ENCODE measurements at places on chromosomes 2 and 18.

- DNase-seq = no peak
These were observed 256.5 kb upstream of the EPAS1 start for GRCh38 chr2:46040563-46041155.

DNA sequence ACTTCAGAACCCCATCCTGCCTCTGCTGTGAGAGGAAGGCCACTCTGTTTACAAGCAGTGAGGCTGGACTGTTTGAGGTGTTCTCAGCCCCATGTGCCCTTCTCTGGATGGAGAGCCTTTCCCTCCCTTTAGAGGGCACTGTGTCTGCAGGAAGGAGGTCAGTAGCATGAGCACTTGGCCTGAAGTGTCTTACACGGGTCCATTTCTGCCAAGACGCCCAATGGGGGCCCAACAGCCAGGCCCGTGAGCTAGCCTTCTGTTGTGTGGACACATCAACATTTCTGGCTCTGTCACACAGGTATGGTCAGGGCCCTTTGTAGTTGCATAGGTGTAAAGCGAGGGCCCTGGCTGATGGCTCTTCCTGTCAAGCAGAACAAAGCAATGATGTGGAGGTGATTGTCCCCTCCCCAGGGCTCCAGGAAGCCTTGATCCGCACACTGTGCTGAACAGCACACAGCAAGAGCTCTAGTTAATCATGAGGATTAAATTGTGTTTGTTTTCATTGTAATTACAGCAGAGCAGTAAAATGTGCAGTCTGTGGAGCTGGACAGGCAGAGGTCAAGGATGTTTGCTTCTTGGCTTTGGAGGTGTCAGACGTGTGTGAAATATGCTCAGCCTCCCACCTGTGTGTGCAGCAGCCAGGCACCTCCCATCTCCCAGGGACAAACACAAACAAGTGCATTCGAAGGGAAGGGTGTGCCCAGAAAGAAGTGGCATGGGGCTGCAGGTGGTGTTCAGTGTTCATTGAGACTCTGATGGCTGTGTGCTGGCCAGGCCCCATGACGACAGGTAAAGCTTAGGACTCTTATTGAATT lies 132.1 kb downstream of the SH3RF3 start:
- DNase-seq = peak; percentile 94

DNA sequence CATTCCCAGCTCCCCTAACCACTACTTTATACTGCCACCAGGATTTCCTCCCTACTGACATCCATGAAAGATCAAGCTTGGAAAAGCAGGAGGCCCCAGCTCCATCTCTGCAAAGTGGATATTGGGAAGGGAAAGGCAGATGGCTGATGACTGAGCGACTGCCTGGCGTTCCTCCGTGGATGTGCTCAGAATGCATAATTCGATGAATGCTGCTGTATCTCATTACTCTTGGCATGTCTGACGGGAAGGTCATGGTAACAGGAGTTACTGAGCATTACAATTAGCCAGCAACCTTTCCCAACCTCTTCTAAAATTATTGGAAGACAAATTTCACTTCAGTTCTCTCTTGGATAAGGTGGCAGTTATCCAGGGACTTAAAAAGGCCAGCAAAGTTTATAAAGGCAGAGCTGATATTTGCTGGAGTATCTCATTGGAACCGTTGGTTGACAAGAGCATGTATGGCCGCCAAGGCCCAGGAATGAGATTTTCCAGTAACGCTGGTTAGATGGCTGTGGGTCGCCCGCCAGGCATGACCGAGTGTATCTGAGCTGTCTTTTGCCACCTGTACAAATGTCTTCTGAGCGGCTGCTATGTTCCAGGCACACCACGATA lies 34.5 kb downstream of the KCNE4 start:
- no peak for DNase-seq

GRCh38 chr18:10949655-10950054 lies 199.7 kb downstream of the PIEZO2 start:
- no peak for DNase-seq

GRCh38 chr2:63590626-63591408 lies 2.1 kb downstream of the MDH1 start:
- no peak for DNase-seq

DNA sequence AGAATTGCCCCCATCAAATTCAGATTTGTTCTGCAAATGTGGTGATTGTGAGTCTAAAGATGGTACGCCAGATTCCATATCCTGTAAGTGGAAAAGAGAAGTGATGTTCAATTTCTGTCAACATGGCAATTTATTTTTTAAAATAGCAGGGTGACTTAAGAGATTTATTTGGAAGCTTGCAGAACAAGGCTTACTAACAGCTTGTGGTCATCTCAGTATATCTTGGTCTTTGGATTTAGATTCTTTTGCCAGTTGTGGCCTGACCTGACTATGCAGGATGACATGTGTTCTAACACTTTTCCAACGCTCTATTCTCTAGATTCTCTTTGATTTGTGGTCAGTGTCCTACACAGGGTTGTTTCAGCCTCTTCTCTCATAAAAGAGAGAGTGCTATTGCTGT lies 74.4 kb downstream of the MAP3K20 start:
- no peak for DNase-seq

- no peak for DNase-seq
These were observed 38.1 kb downstream of the SRBD1 start for GRCh38 chr2:45572979-45573378.
